Progenitor cell of endocrine pancreas (in vitro differentiated cells): ENCODE measurements at places on chromosomes 3 and 15.

GRCh38 chr3:61236556-61236955, 14.7 kb downstream of the FHIT start:
- no peaks in the 10 kb centered on the region for H3K36me3 ChIP-seq
- DNase-seq = no peak
- no peaks in the 10 kb centered on the region for H3K27me3 ChIP-seq
- H3K4me3 ChIP-seq = no peak overlapping the region

DNA sequence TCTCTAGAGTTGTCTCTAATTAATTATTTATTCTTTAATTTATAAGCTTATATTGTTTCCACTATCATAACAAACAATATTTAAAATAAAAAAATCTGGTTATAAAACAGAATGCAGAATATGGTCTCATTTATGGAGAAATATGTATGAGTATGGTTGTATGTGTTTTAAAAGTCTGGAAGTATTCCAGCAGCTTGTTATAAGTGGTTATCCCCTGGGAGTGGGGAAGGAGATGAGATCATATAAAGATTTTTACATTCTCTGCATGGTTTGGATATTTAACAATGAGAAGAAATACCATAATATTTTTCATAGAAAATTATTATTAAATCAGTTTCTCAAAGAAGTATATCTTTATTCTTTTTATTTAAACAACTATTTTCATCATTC, 135.4 kb upstream of the MB21D2 start:
- no peaks in the 10 kb centered on the region for H3K36me3 ChIP-seq
- no peaks in the 10 kb centered on the region for H3K4me1 ChIP-seq
- no peak overlapping the region for H3K4me3 ChIP-seq
- no peak for DNase-seq
- H3K27me3 ChIP-seq = peaks cover 5% of the 10 kb centered on the region

- H3K27ac ChIP-seq = peak overlapping the region; percentile 96
- H3K4me1 ChIP-seq = peaks cover 57% of the 10 kb centered on the region
- peaks cover 8% of the 10 kb centered on the region for H3K36me3 ChIP-seq
- peak overlapping the region; percentile 97 for H3K4me3 ChIP-seq
- DNase-seq = peak; percentile 27
Measured at GRCh38 chr3:169147238-169148008, 516.1 kb downstream of the MECOM start.

DNA sequence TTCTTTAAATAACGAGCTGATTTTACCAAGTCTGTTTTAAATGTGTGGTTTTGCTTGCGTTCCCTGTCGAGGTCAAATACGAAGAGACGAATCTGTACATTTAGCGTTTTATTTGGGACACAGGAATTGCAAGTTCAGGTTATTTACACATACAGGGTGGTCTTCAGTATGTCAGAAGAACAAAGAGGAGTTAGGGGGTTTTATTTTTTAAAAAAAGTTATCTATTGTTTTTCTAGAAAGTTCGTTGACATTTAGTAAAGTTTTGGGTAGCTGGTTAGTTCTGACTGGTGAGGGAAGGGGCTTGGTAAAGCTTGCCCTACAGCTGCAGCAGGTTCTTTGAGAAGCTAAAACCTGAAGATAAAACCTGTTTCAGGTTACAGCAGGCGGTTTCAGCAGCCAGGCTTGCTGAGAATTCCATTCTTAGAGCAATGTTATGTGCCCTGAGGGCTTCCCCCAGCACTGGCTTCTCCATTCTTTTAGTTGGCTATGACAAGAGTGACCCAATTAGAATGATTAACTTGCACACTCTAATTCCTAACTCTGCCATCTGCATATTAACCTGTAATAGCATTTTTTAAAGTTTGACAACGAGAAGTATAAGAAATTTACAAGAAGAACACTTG, 815 bp upstream of the ZNF280D start:
- no peak overlapping the region for H3K27ac ChIP-seq
- no peaks in the 10 kb centered on the region for H3K4me1 ChIP-seq
- peak overlapping the region; percentile 33 for H3K4me3 ChIP-seq
- no peaks in the 10 kb centered on the region for H3K27me3 ChIP-seq
- peaks cover 7% of the 10 kb centered on the region for H3K36me3 ChIP-seq

DNA sequence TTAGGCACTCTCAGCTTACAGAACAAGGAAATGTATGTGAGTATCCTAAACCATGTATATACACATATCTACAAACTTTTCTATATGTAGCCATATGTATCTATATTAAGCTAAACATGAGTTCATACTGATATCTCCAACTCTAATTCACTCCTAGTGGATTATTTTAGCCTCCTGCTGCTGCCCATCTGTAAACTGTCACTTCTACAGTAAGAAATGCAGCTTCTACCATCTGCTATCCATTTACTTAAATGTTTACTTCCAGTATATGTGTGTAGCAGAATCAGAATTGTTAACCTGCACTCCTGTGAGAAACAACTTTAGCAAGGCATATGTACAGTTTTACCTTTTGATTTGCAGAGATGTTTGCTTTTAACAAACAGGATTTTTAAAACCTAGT, 478.5 kb upstream of the CBLB start:
- no peak overlapping the region for H3K27ac ChIP-seq
- H3K27me3 ChIP-seq = no peaks in the 10 kb centered on the region
- H3K4me1 ChIP-seq = peaks cover 3% of the 10 kb centered on the region
- no peak for DNase-seq
- no peak overlapping the region for H3K4me3 ChIP-seq

- DNase-seq = no peak
- H3K27ac ChIP-seq = no peak overlapping the region
- H3K36me3 ChIP-seq = no peaks in the 10 kb centered on the region
- H3K4me3 ChIP-seq = no peak overlapping the region
- H3K27me3 ChIP-seq = no peaks in the 10 kb centered on the region
Measured at GRCh38 chr3:177751770-177752169, 554.5 kb upstream of the TBL1XR1 start.

GRCh38 chr3:194554473-194555123, 67.8 kb upstream of the ATP13A3 start:
- H3K27me3 ChIP-seq = no peaks in the 10 kb centered on the region
- H3K36me3 ChIP-seq = no peaks in the 10 kb centered on the region
- DNase-seq = no peak
- H3K4me3 ChIP-seq = no peak overlapping the region
- H3K4me1 ChIP-seq = peaks cover 26% of the 10 kb centered on the region

DNA sequence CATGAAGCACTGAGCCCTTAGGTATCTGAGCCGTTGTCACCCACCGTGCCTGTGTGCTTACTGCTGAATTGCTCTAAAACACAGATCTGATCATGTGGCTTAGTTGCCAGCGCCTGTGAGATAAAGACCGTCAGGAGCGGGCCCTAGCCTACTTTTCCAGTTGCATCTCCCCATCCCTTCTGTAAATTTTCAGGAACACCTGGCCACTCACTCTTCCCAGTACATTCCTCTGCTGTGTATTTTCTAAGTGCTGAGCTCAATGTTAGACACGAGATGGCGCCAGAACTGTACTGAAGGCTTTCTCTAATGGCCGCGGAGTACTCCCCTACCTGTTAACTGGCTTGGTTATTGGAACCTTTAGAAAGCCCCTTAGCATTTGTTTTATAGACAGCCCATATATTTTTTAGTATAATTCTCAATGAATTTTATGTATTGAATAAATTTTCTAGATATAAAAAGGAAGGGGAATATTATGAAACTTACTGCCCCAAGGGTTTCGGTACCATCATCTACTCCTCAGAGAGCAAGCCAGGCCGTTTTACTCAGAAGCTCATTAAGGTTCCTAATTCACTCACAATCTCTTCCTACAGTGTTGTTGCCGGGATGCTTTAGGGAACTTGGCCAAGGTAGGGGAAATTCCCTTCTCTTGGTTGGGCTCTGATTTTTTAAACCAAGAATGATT, 16.7 kb upstream of the WNT7A start:
- peaks cover 4% of the 10 kb centered on the region for H3K36me3 ChIP-seq
- DNase-seq = peak; percentile 56
- peak overlapping the region; percentile 26 for H3K27ac ChIP-seq
- H3K4me1 ChIP-seq = peaks cover 8% of the 10 kb centered on the region
- peaks cover 16% of the 10 kb centered on the region for H3K27me3 ChIP-seq
- H3K4me3 ChIP-seq = peak overlapping the region; percentile 89

DNA sequence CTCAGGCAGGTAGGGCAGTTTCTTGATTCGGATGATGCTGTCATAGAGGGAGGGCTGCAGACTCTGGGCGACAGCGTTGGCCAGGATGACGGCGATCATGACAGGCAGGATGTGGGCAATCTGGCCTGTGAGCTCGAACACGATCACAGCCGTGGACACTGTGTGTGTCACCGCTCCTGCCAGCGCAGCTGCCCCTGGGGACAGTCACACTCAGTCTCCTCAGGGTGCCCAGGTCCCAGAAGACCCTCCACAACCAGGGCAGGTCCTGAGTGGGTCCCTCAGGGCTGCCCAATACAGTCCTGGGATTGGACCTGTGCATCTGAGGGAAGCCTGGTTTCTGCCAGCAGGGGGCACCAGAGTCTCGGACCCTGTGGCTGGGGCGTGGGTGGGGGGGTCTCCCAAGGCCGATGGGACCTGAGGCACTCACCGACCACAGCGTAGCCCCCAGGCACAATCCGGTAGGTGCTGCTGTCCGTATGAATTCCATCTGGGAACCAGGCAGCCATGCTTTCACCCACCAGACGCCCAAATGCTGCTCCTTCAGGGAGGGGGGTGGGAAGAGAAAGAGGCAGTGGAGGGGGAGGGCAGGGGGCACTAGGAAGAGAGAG, 7.2 kb downstream of the CLCN2 start:
- peaks cover 15% of the 10 kb centered on the region for H3K27me3 ChIP-seq
- peaks cover 20% of the 10 kb centered on the region for H3K4me1 ChIP-seq
- DNase-seq = peak; percentile 55
- H3K36me3 ChIP-seq = peaks cover 21% of the 10 kb centered on the region
- no peak overlapping the region for H3K27ac ChIP-seq

GRCh38 chr15:92902737-92903593, 2.8 kb downstream of the CHD2 start:
- H3K36me3 ChIP-seq = peaks cover 22% of the 10 kb centered on the region
- H3K4me3 ChIP-seq = peak overlapping the region; percentile 98
- DNase-seq = no peak
- peak overlapping the region; percentile 100 for H3K27ac ChIP-seq
- peaks cover 45% of the 10 kb centered on the region for H3K4me1 ChIP-seq

- no peak overlapping the region for H3K27ac ChIP-seq
- H3K4me1 ChIP-seq = peaks cover 11% of the 10 kb centered on the region
- no peak overlapping the region for H3K4me3 ChIP-seq
Measured at GRCh38 chr15:94335616-94336015, 104.3 kb downstream of the MCTP2 start.

GRCh38 chr3:58874248-58874741, 175.5 kb downstream of the CFAP20DC start:
- DNase-seq = no peak
- H3K4me1 ChIP-seq = peaks cover 3% of the 10 kb centered on the region
- H3K4me3 ChIP-seq = no peak overlapping the region
- no peaks in the 10 kb centered on the region for H3K36me3 ChIP-seq
- no peaks in the 10 kb centered on the region for H3K27me3 ChIP-seq
